ENCODE measurements at places on chromosomes 2 and 18.
A peak's percentile ranks its signal among the peaks of the same experiment; 100 is the strongest.

DNA sequence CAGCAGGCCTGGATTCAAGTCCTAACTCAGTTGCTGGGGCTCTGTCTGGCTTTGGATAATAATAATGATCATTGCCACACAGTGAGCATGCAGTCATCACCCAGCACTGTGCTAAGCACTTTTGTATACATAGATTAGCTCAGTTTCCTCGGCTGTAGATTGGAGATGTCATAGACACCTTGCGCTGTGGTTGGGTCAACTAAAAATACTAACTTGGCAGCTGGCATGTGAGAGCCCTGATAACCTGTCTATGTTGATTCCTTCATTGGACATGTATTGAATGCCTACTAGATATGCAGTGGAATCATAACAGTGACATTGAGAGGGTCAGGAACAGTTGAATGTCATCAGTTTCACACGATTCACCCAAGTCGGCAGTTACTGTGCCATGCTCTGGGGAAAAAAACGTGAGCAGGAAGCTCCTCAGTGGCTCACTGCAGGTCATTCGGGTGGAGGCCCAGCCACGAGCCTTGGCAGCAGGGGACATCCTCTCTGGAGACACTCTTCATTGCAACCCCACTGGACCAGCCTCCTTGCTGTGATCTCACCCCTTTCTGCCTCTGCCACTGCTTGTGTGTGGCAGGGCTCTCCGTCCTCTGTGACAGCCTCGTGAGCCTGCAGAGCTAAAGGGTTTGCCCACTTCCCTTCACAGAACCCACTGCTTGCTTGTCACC is 85.3 kb downstream of the NPAS2 start:
- no peak for DNase-seq

- DNase-seq = no peak
Measured at GRCh38 chr2:1907291-1907690, 163.0 kb upstream of the PXDN start.

- DNase-seq = no peak
Measured at GRCh38 chr18:43797347-43797746, 520.1 kb upstream of the SYT4 start.

GRCh38 chr2:191220671-191221070 is 24.5 kb upstream of the MYO1B start:
- no peak for DNase-seq

DNA sequence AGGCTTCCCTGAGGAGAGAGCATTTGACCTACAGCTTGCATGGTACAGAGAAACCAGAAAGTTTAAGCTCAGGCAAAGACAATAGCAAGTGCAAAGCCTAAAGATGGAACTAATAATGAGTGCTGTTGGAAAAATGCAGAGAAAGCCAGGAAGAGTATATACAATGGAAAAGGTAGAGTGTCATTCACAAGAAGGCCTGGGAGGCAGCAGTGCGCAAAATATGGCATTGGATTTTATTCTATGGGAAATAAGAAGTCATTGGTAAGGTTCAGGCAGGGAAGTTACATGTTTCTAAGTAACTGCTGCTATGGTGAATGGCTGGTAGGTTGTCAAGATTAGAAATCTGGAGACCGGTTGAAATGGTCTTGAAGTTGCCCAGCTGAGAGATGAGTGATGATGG is 2167.3 kb upstream of the CELF4 start:
- DNase-seq = no peak

DNA sequence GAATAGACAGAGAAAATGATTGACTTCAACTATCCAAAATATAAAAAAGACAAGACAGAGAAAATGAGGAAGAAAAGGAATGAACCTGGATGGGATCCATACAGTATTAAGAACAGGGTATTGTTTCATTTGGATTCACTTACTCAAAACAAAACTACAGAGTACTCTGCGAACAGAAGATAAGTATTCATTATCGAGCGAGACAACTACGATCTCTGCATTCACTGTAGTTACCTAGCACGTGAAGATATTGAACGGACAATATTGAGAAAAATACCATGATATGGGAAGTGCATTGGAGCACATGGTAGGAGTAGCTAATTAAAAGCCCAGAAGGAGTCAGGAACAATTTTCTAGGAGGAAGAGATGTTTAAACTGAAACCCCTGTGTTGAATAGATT is 1.0 kb upstream of the ORC2 start:
- no peak for DNase-seq

DNA sequence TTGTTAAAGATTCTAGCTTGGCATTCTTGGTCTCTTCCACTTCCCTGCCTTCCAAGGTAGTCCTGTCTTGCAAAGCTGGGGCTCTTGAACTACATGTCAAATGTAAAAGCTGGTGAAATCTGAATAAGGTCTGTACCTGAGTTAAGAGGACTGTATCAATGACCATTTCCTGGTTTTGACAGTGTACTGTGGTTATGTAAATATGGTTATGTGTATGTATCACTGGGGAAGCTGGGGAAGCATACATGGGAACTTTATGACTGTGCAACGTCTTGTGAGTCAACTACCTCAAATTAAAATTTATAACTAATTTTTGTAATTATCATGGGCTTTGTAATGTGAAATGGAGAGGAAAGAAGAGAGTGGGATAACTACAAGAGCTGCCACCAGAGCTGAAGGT is 81.7 kb downstream of the COL4A4 start:
- DNase-seq = no peak

DNA sequence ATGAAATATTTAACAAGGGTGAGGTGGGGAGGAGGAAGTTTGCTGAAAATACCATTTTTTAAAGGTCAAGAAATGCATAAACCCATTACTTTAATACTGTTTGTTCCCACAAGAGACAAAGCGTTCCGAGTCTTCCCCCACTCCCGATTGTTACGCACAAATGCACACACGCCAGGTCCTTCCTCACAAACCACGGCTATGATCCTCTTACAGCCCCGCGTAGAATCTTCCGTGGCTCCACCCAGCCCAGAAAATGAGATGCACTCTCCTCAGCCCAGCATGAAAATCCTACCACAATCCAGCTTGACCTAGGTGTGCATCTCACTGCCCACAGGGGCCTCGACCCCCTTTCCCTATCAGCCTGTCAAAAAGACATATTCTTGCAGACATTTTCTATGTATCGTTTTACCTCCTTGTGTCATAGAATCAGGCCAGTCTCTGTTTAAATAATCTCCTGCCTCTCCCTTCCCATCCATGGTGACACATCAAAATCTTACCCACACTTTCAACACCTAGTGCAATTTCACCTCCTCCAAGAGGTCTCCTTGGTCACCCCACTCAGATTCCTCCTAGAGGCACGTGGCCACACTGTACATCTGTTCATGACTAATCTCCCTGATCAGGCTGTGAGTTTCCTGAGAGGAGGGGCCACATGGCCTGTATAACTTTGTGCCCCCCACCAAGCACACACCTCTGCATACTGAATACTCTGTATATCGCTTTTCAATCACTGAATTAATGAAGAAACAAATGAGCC is 491.0 kb upstream of the KLHL29 start:
- DNase-seq = no peak

- DNase-seq = no peak
Measured at GRCh38 chr2:215870986-215871385, 142.4 kb downstream of the MREG start.

DNA sequence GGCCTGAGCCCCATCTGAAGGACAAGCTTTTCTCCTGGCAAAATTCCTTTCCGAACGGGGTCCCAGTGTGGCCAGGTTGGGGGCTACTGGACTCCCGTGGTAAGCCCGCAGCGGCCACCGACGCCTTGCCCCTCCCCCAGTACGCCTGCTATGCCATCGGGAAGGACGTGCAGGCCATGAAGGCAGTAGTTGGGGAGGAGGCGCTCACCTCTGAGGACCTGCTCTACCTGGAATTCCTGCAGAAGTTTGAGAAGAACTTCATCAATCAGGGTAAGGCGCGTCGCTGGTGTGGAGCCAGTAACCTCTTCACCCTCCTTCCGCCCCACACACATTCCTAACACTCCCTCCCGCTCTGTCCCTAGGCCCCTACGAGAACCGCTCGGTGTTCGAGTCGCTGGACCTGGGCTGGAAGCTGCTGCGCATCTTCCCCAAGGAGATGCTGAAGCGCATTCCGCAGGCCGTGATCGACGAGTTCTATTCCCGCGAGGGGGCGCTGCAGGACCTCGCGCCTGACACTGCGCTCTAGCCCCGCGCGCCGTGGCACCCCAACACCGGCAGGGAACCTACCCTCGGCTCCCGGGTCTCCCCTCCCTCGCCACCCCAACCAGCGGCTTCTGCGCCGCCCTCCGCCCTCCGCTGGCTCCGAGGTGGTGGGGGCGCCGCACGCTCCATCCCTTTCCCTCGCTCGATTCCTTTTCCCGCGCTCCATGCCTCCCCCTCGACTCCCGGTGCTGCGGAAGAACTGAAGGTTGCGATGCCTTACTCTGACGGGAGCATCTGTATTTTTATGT is 13.6 kb upstream of the ANKRD53 start:
- peak; percentile 54 for DNase-seq
